Fibroblast of lung (primary cell): ENCODE measurements at places on chromosomes 16 and 17.

DNA sequence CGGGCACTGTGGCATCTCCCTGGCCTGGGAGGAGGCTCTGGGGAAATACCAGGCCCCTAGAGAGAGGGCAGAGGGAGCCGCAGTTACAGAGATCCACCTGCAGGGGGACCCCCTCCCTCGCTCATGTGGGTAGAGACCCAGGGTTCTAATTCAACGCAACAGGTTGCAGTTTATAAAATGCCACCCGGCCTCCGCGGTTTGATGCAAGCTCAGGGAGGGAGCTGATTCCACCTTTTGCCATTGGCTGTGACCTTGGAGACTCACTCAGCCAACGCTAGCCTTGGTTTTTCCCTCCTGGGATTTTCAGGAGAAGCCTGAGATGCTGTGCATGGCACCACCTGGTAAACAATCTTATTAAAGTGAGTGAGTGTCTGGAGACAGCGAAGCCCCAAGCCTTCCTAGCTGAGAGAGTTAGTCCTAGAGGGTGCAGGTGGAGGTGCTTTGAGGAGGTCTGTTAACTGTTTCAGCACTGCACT is 12.1 kb downstream of the TTLL6 start:
- peak; percentile 52 for DNase-seq

DNA sequence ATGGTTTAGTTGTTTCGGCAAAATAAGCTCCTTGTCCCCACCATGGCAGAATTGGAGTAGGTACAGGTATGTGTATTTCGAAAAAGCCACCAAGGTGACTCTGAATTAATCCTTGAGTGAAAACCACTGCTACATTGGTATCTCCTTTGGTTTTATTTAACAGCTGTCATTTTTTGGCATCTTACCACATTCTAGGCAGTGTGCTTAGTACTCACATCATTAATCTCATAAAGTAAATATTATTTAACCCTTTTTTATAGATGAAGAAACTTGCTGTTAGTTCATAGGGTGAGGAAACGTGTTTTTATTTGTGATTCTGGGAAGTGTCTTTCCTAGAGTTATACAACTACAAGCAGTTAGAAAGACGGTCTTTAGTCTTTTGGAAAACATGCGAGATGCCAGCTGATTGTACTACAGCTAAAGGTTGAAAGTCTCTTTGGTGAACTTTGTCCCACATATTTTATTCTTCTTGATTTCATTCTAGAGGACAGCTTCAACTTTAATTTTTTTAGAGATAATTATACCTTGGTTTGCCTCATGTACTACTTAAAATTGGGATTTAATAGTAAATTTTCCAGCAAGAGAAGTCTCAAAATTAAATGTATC is 6.5 kb downstream of the ATAD5 start:
- DNase-seq: peak; percentile 58

GRCh38 chr16:83134638-83135037 is 507.9 kb downstream of the CDH13 start:
- DNase-seq: no peak

DNA sequence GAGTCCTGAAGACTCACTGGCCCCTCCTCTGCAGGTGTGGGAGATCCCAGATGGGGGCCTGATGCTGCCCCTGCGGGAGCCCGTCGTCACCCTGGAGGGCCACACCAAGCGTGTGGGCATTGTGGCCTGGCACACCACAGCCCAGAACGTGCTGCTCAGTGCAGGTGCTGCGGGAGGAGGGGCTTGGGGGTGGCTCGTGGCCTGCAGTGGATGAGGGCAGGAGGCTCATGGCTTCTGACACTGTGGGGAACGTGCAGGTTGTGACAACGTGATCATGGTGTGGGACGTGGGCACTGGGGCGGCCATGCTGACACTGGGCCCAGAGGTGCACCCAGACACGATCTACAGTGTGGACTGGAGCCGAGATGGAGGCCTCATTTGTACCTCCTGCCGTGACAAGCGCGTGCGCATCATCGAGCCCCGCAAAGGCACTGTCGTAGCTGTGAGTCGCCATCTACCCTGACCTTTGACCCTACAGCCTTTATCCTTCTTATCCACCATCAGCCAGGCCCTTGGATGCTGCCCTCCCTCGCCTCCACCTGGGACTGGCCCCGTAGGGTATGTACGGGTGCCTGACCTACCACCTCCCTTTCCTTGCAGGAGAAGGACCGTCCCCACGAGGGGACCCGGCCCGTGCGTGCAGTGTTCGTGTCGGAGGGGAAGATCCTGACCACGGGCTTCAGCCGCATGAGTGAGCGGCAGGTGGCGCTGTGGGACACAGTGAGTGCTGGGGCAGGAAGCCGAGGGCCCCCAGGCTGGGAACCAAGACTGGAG is 3.6 kb downstream of the CORO1A start:
- DNase-seq: no peak

DNA sequence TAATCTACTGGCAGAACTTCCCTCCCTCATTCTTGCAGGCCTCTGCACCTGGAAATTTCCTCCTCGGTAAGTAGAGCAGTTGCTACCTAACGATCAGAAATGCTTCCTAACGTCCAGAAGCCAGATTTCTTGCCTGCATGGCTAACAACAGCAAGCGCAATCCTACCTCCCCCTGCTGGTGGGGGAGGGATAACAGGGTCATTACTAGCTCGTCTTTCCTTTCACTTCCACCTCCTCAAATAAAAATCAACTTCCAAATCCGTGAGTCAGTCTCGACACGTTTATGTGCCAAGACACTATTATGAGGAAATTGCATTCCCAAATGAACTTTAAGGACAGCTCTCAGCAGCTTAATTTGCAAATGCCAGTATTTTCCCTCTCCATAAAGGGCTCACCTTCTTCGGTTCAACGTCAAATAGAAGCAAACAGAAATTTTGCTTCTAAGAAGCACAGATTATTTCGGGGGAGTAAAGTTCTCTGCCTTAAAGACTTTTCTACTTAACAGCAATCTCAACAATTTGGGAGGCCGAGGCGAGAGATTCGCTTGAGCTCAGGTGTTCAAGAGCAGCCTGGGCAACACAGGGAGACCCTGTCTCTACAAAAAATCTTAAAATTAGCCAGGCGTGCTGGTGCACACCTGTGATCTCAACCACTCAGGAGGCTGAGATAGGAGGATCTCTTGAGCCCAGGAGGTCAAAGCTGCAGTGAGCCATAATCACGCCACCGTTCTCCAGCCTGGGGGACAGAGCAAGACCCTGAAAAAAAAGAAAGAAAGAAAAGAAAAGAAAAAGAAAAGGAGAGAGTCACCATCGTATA is 188.6 kb upstream of the PSMD7 start:
- DNase-seq: no peak

DNA sequence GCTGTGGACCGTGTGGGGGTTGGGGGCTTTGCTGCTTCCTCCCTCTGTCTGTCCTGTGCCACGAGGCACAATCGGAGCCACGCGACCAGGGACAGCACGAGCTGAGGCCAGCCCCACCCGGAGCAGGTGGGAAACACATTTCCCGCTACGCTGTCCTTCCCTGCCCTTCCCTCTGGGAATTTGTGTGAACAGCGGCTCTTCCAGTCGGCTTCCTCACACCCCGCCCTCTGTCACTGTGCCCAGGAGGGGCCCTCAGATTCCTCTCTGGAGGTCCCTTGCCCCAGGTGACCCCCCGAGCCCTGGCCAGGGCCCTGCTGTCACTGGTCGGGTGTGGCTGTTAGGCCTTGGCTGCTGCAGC is 19.6 kb downstream of the SPIRE2 start:
- no peak for DNase-seq

DNA sequence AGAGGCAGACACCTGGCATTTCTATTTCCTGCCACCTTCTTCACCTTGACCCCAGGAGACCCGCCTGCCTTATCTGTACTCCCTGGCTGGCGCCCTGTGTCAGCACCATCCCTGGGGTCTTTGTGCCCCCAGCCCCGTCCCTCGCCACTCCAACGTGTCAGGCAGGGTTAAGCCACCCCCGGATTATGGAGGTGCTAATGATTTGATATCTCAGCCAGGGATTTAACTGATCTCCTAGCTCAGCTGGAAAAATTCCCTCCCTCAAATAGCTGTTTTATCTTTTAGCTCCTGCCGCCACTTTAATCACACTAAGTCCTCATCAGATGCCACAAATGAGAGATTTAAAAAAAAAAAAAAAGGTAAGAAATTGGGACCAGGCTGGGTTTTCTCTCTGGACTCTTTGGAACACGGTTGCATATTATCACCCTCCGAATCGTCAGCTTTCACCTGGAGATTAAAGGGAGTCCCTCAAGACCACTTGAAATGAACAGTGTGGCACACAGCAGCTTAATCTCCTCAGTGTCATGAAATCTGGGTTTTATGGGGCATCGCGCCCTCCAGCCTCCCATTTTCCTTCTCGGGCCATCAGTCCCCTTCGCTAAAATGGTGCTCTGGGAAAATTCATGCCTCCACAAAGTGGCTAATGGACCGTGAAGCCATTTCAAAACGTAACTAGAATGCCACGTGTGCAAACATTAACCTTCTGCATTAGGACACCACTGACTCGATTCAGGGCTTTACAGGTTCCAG is 26.2 kb upstream of the WFDC1 start:
- no peak for DNase-seq

- no peak for DNase-seq
These were observed 51.3 kb downstream of the PIMREG start for GRCh38 chr17:6495450-6496115.

DNA sequence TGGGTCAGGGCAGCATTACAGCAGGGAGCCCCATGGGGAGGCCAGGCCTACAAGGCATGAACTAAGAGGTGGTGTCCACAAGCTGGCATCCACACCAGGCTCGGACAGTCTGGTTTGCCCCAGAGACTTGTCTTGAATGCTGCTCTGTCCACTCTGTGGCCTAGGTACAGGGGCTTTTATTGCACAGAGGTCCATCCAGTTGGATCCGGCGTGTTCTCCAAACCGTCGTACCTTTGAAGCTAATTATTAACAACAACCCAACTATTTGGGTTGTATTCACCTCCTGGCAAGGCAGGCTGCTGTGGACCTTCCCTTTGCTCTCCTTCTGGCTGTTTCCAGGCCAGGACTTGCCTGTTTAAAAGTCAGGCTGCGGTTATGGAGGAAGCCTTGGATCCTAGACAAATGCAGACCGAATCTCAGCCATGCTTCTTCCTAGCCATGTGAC is 123.4 kb downstream of the CLEC16A start:
- no peak for DNase-seq

DNA sequence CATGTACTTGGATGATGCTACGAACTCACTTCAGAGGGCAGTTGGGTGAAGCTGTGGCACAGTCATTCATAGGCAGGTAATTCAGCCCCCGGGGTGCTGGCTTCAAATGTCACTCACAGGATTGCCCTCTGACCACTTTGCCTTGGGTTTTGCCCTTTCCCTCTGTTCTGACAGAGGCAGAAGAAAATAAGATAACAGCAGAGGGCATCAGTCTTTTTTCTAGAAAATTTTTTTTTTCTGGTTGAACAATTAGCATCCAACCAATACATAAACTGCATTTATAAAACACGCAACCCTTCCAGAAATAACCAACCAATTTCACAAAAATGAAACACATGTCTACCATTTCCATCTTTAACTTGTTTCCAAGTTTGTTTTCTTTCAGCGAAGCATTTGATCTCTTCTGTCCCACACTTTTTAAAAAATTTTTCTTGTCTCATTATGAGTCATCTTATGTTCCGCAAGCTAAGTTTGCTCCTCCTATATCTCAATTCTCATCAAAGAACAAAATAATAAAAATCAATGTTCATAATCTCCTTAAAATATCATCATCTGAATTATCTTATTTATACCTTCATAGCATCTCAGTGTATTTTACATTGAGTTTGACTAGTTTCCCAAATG is 15.6 kb downstream of the NACA2 start:
- DNase-seq: peak; percentile 30

DNA sequence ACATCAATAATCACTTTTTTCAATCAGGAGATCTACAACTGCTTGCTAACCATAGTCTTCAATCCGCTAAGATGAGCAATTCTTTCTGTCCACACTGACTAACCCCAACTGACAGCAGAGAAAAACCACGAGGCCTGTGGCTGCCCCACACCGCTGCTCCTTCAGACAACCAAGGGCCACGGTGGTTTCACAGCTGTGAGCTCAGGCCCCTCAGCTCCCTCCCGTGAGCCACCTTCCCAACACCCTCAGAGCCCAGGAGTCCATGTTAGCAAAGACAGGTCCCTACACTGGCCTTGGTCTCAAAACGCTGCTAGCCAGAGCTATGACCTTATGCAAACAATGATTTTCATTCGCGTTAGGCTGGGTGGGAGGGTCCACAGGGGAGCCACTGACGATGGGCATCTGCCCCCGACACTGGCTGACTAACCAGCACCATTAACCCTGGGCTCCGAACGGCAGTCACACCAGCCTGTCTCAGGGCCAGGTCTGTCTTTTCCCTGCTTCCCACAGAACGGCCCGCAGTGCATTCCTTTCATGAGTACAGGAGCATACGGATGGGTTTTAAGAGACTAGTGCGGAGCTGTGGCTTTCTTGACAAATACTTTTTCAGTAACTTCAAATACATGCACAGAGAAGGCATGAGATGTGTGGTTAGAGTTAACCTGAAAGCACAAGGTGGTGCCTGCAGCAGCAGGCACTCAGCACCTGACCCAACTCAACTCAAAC is 67.3 kb downstream of the ANKRD11 start:
- DNase-seq: peak; percentile 92

GRCh38 chr16:67000384-67001351 is 12.3 kb downstream of the CES4A start:
- no peak for DNase-seq

DNA sequence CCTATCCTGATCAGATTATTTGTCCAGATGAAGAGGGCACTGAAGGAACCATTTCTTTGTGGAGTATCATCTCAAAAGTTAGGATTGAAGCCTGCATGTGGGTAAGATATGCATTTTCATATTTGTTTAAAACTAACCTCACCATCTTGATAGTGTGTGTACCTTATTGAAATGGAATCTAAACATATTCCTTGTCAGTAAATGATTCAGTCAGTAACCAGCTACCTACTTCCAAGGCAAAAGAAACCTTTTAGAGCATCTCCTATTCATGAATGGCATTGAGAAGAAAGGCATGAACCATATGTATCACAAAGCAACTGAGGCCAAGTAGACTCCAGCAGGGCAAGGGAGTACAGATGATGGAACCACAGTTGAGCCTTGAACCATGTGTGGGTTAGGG is 57.6 kb downstream of the VMP1 start:
- DNase-seq: peak; percentile 32

- no peak for DNase-seq
These were observed 579.2 kb upstream of the PSMD7 start for GRCh38 chr16:73717266-73717974.

DNA sequence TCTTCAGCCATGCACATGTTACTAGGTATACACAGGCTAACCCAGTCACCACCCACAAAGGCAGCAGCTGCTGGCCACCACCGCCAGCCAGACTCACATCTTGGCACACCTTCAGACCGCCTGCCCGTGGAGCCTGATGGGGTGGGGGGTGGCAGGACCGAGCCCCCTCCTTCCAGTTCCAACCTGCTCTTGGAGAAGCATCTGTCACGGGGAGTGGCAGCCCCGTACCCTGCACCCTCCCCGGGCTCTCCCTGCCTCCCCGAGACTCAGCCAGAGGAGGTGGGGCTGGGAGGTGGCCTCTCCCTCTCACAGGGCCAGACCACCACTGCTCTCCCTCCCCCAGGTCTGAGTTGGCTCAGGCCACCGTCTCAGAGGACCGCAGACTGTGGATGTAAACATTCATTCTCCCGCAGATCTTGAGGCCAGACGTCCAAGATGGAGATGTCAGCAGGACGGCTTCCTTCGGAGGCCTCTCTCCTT is 11.3 kb upstream of the RBFOX3 start:
- DNase-seq: no peak
